ENCODE measurements at places on chromosomes 2 and 18.

DNA sequence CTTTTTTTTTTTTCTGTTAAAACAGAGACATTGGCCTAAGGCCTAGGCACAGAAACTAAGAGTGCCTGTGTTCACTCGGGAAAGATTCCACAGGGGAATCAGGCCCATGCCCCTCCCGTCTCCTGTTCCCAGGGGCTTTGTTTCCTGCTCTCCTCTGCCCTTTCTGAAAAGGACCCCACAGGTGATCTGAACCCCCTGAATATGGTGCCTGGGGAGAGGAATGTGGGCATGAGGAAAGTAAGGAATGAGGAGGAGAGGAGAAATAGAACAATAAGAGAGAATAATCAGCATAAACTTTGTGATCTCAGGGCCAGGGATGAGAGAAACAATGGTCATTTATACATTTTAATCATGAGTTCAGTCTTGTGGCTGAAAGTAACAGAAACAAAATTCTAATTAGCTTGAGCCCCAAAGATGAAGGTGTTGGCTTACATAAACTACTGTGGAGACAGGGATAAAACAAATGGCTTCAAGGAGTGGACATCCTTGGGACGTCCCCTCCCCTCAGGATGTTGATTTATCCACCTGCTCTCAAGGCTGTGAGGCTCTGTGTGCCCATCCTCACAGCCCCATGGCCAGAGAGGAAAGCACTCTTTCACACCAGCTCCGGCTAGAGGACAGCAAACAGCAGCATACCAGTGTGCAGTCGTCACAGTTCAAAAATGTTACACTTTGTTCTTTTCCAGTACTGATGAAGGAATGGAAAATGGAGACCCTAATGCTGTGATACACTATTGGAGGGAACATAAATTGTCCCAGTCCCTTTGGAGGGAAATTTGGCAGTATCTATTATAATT, 46.4 kb upstream of the MRPL33 start:
- DNase-seq, result no peak

DNA sequence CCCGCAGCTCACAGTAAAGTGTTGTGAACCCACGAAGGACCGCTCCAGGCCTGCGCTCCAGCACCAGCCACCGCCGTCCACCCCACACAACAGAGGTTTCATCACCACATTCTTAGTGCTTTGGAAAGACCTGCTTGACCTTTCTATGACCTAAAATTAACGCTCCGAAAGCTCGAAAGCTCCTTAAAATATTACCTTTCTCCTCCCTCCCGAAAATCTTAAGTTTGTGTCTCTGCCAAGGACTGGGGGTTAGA, 149.2 kb downstream of the TWIST2 start:
- DNase-seq, result no peak

DNA sequence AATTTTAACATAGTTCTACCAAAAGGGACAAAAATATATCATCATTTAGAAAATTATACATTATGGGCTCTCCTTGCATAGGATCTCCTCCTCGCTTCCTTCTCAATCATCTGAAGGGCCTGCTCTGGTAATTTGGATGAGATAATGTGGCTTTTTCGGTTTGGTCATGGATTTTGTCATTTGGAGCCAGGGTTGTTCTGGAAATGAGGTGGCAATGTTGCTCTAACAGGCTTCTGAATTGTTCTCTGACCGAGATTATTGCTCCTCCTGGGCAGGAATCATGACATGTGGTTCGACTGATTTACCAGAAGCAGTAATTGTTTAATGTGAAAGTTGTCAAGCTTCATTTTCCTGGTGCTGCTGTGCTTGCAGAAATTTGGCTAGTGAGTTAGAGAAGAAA, 194.7 kb upstream of the ERBB4 start:
- no peak for DNase-seq

DNA sequence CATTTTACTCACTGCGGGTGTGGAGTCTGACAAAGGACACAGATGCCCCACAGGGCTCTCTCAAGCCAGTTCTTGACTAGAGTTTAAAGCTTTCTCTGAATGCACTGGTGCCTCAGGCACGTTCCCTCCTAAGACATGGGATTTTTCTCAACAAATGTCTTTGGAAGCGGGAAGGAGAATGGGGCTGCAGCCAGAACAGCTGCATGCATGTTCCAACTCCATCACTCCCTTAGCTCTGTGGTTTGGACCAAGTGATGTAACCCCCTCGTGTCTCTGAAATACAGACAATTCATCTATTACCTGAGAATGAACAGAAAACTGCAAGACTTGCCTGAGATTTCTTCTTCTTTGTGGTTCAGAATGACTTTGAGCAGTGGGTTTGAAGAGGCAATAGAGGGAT, 141.7 kb upstream of the SERPINE2 start:
- no peak for DNase-seq

- DNase-seq, result no peak
These were observed 51.9 kb upstream of the LYPD1 start for GRCh38 chr2:132721938-132722337.

DNA sequence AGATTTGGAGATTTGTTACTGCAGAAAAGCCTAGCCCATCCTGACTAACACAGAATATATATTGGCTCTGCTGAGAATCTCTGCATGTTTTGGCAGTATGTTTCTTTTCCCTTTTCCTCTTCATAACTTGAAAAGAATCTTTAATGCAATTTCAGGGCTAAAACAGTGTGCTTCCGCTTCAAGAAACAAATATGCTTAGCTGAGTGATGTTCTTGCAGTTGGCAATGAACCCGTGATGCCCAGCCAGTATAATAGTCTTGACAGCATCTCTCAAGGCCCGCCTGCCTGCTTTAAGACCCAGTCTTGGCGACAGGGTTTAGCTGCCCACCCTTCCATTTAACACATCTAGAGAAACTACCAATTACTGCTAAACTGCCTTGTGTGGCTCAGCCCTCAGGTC, 184.5 kb downstream of the INO80D start:
- no peak for DNase-seq

GRCh38 chr2:214088536-214088935, 322.3 kb upstream of the VWC2L start:
- DNase-seq, result no peak

GRCh38 chr18:54975598-54975997, 16.3 kb upstream of the CCDC68 start:
- DNase-seq, result no peak

- no peak for DNase-seq
These were observed 75.7 kb downstream of the VAPA start for GRCh38 chr18:9989481-9989880.

DNA sequence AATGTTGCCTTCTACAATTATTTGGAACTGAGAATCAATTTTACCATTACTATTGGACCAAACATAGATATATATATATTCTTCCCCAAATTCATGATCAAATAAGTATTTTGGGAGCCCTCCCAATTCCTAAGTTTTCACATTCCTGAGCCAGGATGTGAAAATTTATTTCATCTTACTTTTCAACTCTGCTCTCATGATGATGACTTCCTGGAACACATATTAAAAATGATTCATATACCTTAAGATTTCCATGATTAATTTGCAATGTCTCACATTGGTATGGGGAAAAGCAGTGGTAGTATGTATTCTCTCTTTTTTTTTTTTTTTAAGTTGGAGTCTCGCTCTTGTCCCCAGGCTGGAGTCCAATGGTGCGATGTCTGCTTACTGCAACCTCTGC, 596.1 kb upstream of the ZEB2 start:
- no peak for DNase-seq

DNA sequence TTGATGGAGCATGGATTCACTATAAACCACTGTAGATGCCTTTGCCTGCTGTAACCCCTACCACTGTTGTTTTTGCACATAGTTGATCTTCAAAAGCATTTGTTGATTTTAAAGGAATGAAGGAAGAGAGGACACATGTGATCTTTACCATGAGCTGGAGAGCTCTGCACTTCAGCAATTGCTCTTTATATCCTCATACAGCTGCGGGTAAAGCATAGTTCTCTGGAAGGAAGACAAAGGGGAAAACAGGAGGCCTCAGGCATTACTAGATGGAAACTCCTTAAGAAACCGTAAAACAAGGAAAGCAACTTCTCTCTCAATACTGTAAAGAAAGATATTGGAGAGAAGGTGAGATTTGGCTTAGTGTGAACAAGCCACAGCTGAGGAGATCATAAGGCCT, 60.6 kb downstream of the SCG2 start:
- no peak for DNase-seq

- no peak for DNase-seq
These were observed 634 bp upstream of the MSGN1 start for GRCh38 chr2:17815468-17816184.

DNA sequence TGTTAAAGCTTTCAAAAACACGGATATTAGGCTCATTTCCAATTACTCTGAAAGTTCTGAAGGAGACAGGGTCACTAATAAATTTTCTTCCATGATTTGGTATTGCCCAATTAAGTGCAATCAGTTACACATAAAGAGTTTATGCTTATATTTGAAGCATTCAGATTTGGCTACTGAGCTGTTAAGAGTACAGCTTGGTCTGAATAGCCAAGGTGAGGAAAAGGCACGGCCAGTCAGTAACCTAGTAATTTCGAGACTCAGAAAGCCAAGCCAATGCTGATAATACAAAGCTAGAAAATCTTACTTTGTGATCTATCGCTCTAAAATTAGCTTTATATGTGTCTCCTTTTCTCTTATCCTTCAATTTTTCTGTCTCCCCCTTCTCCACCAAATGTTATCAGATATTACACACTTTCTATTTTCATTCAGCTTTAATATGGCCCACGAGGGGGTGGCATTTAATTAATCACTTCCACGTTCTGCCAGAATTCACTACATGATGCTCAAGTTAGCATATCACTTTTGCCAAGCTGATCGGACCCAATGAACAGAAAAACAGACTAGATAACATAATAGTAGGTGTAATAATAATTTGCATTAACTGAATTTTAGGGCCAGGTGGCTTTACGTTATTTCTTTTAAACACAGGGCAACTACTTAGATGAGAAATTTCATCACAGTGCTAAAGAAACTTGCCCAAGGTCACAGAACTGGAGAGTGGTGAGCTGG, 138.4 kb downstream of the TCF4 start:
- DNase-seq, result peak; percentile 68

GRCh38 chr2:16130906-16131400, 190.6 kb downstream of the MYCN start:
- no peak for DNase-seq

DNA sequence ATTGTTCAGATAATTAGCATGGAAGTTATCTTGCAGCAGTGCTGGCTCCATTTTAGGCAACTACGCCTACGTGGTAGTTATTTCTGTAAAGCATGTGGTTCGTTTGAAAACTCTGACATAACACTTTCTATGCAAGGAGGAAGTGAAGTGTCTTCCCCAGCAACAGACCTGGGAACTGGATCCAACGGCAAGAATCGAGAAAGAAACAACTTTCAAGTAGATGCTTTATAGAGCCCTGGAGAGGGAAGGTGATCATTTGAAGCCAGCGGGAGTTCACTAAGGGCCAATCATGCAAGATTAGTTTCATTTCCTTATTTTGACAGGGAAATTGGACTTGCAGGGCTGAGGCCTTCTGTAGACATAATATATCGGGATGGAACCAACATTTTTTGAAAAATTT, 218.3 kb downstream of the ACKR3 start:
- peak; percentile 8 for DNase-seq

- peak; percentile 67 for DNase-seq
These were observed 89.2 kb downstream of the ZNF516 start for GRCh38 chr18:76405681-76406356.

GRCh38 chr2:58156780-58157179, 84.3 kb downstream of the FANCL start:
- no peak for DNase-seq

DNA sequence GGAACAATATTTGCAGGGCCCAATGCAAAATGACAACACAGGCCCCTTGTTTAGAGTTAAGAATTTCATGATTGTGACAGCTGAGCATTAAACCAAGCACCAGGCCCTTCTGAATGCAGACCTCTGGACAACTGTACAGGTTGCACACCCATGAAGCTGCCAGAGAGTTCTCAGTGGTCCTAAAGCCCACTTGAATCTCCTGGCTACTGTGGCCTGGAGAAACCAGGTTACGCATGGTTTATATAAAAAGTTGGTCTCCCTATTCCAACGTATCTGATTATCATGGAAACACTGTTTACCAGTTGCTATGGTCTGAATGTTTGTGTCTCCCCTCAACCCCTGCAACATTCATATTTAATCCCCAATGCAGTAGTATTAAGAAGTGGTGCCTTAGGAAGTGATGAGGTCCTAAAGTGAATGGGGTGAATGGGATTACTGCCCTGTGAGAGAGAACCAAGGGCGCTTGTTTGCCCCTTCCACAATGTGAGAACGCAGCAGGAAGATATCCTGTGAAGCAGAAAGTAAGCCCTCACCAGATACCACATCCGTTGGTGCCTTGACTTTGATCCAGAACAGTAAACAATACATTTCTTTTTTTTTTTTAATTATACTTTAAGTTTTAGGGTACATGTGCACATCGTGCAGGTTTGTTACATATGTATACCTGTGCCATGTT, 48.0 kb upstream of the ANXA4 start:
- peak; percentile 29 for DNase-seq

DNA sequence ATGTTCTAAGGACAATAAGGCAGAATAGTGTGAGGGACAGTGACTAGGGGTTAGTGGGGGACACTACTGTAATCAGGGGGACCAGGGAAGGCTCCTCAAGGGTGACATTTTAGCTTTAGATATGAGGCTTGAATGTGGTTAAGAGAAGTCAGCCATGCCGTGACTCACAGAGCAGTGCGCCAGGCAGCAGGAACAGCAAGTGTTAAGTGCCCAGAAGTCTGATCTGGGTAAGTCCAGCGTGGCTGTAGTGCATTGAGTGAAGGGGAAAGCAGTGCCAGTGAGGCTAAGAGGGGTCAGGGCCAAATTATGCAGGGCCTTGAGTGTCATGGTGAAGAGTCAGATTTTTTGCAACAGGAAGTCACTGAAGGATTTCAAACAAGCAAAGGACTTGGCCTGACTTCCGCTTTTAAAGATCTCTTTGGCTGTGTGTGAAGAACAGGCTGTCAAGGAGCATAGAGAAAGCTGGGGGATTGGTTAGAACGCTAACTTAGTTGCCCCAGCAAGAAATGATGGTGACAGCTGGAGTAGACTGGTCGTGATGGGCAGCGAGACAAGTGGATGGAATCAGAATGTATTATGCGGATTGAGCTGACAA, 151.5 kb downstream of the MSH2 start:
- DNase-seq, result peak; percentile 8

- DNase-seq, result no peak
These were observed 68.8 kb upstream of the PIK3C3 start for GRCh38 chr18:41886126-41886807.

DNA sequence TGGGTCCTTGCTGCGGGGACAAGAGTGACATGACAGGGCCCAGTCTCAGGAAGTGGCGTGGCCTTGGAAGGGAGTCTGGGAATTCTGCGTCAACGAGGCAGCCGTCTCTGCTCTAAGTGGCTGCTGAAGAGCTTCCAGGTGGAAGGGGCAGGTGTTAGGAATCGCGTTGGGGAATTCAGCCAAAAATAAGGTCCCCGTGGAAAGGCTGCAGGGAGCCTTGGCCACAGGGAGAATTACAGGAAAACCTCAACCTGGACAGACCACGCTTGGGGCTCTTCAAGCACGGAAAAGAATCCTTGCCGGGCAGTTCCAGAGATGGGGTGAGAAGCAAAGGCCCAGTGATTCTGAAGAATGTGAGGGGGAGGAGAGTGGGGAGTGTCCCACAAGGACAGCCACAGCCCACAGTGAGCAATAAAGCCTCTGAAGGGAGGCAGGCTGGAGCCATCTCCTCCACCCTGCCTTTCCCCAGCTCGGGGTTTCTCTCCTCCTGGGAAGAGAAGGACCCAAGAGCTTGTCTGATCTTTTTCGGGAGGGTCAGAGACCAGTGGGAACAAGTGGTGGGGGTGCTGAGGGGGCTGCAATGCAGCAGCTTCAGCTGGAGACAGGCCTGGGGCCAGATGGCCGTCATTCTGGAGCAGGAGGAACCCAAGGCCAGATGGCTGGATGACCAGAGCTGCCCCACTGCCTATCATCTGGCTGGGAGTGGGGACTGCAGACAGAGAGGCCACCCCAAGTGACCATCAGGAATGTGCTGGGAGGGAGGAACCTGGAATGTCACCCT, 106.4 kb upstream of the SMAD2 start:
- DNase-seq, result no peak
